ENCODE measurements at places on chromosomes 11 and 22.

GRCh38 chr11:99513368-99513767 is 492.6 kb downstream of the CNTN5 start:
- no peak for DNase-seq

DNA sequence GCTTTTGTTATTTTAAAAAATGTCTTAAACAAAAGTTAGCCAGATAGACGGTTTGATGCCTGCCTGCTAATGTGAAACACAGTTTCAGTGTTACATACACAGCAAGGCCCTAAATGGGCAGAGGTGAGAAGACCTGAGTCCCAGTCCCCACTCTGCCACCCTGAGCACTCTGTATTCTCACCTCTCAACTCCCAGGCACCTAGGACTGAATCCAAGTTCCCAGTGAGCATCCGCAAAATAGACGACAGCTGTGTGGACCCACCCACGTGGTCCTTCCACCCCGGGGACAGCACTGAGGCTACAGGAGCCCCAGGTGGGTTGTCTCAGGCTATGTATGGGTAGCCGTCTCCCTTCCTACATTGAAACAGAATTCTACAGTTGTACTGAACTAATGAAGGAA is 111.5 kb downstream of the RPL27A start:
- DNase-seq: no peak

GRCh38 chr11:46308631-46309419 is 31.4 kb downstream of the CREB3L1 start:
- peak; percentile 31 for DNase-seq

DNA sequence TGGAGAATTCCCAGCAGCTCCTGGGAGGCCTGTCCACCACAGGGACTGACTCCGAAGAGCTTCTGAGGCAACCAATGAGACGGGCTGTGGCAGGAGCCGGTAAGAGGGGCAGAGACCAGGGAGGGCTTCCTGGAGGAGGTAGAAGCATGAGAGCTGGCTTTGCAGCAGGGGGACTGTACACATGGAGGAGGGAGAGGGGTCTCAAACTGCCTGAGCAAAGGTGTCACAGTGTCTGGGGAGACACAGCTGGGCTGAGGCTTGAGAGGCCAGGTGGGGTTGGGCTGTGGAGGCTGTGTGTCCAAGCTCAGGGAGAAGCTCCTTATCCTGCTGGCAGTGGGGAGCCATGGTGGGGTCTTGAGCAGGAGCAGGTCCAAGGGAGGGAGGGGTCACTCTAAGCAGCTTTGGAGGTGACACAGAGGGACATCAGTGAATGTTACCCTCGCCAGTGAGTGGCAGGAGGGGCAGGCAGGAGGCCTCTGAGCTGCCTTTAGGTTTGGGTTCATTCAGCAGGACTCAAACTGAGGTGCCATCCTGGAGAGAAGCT is 4.6 kb upstream of the RHOD start:
- DNase-seq: no peak

- DNase-seq: no peak
Observed at GRCh38 chr11:46127150-46127638, 5.9 kb upstream of the PHF21A start.

- DNase-seq: peak; percentile 77
Observed at GRCh38 chr11:129375751-129376657, at the start of gene BARX2. Gene BARX2, plus strand, starts transcription at chr11:129375848. Its CDS starts 188 bp downstream, at chr11:129376036.

DNA sequence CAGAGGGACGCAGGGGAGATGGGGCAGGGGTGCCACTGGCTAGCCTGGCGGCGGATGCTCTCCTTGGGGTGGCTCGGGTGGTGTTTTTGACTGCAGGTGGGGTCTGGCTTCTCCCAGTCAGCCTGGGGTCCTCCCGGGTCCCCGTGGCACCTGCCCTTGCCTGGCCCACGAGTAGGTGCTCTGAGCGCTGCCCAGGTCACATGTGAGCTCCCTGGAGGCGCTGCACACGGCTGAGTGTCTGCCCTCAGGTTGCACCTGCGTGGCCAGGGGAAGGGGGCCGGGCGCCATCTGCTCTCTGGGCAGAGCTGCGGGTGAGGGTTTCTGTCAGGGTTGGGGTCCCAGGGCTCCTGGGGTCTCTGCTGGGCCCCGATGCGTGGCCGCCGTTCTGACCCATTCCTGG is 5.2 kb downstream of the TSPAN4 start:
- no peak for DNase-seq

DNA sequence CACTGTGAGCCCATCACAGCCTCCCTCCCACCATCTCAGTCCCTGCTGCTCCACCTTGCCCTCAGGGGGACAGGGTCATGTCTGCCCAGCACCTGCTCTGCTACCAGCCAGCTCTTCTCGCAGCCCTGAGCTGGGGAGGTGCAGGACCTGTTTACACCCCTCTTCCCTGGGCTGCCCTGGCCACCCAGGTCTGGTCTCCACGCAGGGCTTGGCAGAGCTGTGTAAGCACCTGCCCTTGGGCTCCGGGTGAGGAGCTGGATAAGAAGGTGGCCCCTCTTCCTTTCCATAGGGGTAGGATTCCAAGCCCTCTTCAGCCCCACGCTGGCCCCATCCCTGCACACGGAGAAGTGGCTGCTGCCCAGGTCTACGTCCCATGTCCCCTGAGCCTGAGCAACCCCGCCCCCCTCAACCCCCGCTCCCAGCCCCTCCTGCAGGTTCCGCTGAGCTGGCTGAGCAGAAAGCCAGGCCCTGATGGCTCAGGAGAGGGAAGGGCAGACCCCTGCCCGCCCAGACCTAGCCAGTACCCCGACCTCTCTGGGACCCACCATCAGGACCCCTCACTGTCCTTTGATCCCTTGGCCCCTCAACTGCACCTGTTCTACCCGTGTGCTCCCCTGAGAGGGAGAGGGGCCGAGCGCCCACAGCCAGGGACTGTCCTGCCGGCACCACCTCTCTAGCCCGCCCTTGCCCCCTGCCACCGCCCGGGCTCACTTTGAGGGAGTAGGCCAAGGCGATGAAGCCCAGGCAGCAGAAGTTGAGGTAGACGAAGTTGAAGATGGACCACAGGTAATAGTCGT is 3.2 kb downstream of the IFITM10 start:
- DNase-seq: no peak

DNA sequence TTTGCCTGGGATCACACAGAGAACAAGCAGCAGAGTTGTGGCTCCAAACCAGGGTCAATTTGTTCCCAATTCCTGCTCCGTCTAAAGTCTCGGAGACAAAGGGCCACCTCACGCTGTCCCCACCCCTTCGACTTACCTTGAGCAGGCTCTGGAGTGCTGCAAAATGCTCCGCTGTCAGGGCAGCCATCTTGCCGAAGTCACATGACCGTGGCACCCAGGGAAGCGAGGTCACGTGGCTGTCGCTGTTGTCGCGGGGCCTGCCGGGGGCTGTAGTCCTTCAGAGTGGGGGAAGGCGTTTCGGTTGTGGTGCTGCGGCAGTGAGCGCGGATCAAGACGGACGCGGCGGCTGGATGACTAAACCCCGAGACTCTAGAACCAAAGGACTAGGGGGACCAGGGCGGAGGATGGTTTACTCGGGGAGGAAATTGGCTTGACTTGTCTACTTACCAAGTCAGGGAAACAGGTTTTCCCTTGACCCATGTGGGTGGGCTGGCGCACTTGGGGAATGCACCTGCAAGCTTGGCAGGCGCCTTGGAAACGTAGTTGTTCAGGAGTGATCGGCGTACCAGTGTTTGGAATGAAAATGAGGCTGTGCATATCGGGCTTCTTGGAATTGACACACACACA is at the start of gene COMMD9:
Gene COMMD9, minus strand, starts transcription at position 199 of the 627 bp plus-strand sequence. Its CDS starts 12 bp downstream, at position 187.
- DNase-seq: peak; percentile 94

- no peak for DNase-seq
Observed at GRCh38 chr11:65128182-65129145, 5.9 kb downstream of the SYVN1 start.

DNA sequence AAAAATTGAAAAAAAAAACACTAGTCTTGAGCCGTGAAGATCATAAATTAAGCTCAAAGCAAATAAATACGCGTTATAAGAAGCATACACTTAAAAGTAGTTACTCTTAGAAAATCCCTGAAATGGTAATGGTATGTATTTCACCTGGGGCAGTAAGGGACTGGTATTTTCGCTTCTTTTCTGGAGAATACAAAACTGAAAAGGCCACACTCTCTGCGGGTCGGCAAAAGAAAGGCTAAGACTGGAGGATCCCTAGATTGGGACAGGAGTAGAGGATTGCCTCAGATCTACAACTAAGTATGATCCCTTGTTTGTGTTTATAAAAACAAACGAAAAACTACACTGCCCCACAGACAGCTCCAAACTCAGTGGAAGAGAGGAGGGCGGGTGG is 617 bp downstream of the TSG101 start:
- DNase-seq: no peak

DNA sequence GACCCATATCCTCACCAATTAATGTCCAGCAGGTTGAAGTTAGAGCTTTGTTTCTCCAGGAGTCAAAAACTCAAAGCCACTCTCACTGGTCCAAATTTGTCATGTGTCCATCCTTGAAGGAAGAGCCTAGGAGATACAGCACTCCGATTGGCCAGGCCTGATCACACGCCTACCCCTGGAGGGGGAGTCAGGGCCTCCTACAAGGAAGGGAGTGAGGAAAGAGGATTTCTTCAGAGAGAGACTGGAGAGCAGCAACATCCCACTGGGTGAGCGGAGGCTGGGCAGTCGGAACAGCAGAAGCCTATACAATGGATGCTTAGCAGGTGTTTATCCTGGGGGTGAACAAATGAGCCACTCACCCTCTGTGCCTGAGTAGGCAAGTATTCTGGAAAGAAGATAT is 113.9 kb downstream of the TRIM29 start:
- no peak for DNase-seq

GRCh38 chr11:75535071-75535470 is 9.3 kb upstream of the GDPD5 start:
- no peak for DNase-seq

DNA sequence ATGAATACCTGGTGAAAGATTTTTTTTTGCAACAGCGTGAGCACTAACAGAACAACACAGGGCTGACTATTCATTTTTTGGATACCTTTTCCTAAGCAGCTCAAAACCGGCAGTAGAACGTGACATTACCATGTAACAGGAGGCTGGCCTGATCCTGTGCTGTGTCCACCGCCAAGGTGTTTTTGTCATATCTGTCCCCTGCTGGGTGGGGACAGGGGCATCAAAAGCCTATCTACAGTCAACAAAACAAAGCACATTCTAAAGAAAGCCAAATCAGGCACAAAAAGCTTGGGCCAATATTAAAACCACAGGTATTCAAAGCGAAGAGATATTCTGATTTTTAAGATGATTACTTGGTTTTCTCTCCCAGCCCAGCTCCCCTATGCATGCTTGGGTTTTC is 151.2 kb downstream of the LRRC4C start:
- no peak for DNase-seq

- DNase-seq: no peak
Observed at GRCh38 chr11:11822946-11823345, 18.8 kb upstream of the USP47 start.

GRCh38 chr22:47053013-47053725 is 290.7 kb downstream of the TBC1D22A start:
- DNase-seq: no peak

DNA sequence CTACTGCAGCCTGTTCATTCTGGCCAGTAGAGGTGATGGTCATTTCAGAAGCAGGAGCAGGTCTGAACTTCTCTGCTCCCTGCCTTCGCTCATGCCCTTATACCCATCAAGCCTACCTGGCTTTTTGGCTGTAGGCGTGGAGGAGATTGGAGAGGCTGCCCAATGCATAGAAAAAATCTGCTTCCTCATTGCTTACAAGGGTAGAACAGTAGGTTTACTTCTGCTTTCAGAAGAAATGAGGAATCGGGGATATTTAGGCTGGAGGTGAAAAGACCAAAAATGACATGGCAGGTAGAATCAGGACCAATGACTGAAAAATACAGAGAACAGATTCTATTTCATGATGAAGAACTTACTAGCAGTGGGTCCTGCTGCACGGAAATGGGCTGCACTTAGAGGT is 72.9 kb upstream of the YWHAH start:
- DNase-seq: no peak

- DNase-seq: no peak
Observed at GRCh38 chr11:58289266-58289665, 21.2 kb upstream of the OR10W1 start.

DNA sequence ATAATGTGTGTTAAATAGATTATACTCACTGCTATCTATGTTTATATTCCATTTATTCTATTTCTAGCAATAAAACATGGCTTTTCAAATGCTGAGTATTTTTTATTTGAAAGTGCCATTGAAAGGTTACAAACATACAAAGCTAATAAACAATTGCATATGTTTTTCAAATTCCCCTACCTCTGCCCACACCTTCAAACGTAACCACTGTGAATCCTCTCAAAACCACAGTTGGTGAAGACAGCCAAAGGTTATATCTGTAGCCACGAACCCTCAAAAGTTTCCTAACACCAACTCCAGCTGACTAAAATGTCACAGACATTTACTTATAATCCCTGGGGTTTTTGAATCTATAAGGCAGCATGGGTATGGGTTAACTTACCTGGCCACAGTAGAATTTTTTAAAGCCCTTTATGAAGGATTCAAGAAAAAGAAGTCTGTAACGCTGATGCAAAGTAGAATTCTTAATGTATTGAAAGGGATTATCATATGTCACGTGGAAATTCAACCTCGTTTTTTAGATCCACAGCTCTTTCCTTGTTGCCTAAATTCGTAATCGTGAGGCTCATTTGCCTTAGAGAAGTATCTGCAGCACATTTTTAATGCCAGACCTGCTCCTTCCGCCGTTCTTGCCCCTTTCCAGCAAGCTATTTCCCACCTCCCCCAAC is 122.5 kb upstream of the ZC3H12C start:
- DNase-seq: no peak

DNA sequence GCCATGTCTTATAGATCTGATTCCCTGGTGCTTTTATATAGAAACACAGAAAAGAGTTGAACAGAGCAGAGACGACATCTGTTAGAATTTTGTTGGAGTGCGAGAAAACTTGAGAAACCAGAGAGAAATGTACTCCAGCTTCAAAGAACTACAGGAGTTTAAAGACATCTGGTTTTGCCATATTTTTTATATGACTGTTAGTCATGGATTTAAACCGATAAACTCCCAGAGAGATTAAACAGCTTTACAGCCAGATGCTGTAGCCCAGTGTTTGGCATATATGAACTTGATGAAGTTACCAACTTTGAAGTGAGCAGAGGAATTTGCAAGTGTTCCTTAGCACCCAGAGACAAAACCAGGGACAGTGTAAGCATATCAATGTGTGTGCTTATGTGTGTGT is 1083.1 kb downstream of the LRRC4C start:
- no peak for DNase-seq

- no peak for DNase-seq
Observed at GRCh38 chr11:66119348-66120133, 49.5 kb downstream of the PACS1 start.

- no peak for DNase-seq
Observed at GRCh38 chr11:64998141-64998540, 1.4 kb upstream of the BATF2 start.

DNA sequence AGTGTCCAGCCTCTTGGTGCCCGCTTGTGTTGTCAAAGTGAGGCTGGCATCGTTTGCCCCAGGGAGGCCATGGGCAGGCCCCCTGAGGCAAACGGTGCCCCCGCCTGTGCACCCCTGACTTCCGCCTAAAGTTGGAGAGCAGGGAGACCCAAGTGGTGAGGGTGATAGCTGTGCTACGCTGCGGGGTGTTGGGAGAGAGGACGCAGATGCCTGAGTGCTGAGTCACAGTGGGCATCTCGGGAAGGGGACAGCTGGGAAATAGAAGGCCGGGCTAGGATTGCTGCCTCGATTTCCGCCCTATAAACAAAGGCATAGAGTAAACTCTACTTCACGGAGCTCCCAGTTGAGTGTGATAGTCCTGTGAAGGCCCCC is 5.8 kb downstream of the GRIK4 start:
- no peak for DNase-seq
